H54 (cell line): ENCODE measurements at places on chromosomes 7 and 10.

- DNase-seq: peak; percentile 85
Observed at GRCh38 chr10:13659887-13660550, 73.3 kb downstream of the PRPF18 start.

GRCh38 chr7:99121496-99122021 is 22.3 kb downstream of the SMURF1 start:
- DNase-seq: no peak

DNA sequence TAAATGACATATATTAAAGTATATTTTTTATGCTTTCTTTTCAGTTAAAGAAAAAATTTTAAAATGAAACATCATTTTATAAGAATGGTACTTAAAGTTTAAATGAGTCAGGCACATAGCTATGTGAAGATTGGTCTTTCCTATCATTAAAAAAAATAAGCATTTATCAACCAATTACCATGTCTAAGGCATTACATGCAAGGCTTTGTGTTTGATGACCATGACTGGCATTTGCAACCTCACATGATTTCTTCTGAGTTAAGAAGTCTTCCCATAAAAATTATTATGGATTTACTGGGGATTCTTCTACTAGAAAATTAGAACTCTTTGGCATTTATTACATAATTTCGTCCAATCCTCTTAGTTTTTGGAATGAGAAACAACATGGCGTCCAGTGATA is 776.1 kb downstream of the MAGI2 start:
- no peak for DNase-seq

- no peak for DNase-seq
Observed at GRCh38 chr7:70704831-70705346, 427.1 kb upstream of the GALNT17 start.

DNA sequence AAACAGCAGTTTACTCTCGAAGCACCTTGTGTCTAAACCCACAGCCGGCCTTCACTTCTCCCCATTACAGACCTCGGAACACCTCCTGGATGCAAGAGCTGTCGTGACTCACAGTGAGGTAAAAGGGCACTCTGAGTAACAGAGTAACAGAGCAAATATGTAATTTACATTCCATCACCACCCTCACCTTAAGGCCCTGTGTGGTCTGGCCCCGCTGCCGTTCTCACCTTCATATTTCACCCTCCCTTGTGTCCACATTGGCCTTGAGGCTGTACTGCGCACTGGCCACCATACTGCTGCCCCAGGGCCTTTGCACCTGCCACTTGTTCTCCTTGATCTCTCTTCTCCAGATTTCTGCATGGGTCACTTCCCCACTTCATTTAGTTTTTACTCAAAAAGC is 12.6 kb downstream of the FFAR4 start:
- peak; percentile 84 for DNase-seq

GRCh38 chr10:78547397-78547796 is 513.7 kb downstream of the RPS24 start:
- no peak for DNase-seq
